NCI-H774 (cell line): ENCODE measurements at places on chromosomes 1 and 21.

GRCh38 chr1:22236166-22236565 is 93.3 kb upstream of the WNT4 start:
- no peak for DNase-seq

- DNase-seq: no peak
Measured at GRCh38 chr1:30028939-30029338, 694.4 kb downstream of the MATN1 start.

DNA sequence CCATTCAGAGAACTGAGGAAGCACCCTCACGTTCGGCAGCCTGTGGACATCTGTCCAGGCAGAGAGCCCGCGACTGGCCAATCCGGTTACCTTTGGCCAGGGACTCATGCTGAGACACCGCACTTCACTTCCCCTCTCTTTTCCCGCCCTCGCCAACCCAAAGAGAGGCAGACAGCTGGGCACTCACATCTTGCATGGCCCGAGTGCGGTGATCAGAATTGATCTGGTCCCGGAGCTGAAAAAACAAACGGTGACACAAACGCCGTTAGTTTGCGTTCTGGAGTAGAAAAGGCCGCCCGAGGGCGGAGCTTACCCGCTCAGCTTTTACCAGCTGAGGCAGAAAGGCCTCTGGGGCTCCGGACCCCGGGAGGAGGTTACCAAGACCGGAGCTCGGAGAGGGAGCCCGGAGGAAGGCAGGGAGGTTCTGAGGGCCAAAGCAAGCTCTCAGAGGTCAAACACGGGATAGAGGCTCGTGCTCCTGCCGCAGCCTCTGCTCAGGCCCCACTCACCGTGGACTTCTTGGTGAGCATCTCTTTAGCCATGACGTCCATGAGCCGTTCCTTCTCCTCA is 376 bp downstream of the SF3A3 start:
- peak; percentile 47 for DNase-seq

GRCh38 chr1:156854634-156855033 is 4.3 kb downstream of the INSRR start:
- no peak for DNase-seq

DNA sequence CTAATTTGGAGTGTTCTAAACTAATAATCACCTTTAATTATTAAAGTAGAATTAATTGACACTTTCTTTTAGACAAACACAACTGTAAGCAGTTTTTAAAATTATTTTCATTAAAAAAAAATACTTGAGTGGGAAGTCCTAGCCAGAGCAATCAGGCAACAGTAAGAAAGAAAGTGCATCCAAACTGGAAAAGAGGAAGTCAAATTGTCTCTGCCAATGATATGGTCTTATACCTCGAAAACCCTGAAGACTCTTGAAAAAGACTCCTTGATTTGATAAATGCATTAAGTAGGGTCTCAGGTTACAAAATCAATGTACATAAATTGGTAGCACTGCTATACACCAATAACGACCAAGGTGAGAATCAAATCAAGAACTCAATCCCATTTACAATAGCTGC is 83.0 kb upstream of the GADD45A start:
- DNase-seq: no peak

GRCh38 chr1:63795455-63795854 is 21.6 kb downstream of the ROR1 start:
- DNase-seq: no peak

- no peak for DNase-seq
Measured at GRCh38 chr1:20099533-20099932, 19.8 kb downstream of the PLA2G2D start.

DNA sequence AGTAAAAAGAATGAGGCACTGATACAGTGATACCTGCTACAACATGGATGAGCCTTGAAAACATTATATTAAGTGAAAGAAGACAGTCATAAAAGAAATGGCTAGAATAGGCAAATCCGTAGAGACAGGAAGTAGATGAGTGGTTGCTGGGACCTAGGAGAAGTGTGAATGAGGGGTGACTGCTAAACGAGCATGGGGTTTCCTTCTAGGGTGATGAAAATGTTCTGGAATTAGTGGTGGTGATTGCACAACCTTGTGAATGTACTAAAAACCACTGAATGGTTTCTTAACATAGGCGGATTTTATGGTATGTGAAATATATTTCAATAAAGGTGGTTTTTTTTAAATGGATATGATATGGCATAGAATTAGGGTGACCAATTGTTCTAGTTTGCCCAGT is 12.6 kb upstream of the SERINC2 start:
- DNase-seq: no peak

DNA sequence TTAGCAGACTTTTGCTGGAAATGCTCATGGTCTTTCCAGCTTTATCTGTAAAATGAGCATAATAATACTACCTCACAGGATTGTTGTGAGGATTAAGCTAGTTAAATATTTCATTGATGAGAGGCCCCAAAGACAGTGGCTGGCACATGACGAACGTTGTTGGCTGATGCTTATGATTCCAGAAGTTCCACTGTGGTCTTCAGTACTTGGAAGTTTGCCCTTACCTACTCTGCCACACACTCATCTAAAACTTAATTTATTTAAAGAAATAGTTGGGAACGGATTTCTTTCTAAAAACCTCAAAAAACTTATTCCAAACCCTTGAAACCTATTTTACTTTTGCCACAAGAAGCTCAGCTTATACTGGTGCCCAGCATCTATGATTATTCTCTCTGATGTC is 170.7 kb downstream of the DHRS3 start:
- no peak for DNase-seq

- no peak for DNase-seq
Measured at GRCh38 chr1:244869364-244869827, 5.1 kb upstream of the HNRNPU start.

GRCh38 chr1:228930479-228930957 is 195.2 kb downstream of the RHOU start:
- no peak for DNase-seq

GRCh38 chr1:61083013-61083806 is 849 bp downstream of the NFIA start:
- no peak for DNase-seq

- no peak for DNase-seq
Measured at GRCh38 chr1:198497326-198498102, 43.0 kb downstream of the ATP6V1G3 start.

DNA sequence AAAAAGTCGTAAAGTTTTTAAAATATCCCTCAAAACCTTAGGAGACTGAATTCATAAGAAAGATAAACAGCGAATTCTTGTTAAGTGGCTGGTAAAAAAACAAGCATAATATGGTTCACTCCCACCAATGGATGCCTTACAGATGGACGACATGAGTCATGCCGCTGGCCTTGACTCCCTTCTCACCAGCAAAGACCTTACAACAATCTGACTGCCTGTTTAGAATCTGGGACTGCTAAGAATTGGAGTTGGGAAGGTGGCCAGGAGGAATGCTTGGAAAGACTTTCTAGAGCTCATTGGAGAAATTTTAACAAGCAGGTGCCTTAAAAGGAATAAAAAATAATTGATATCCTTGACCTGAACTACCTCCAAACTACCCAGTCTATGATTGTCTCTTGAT is 206.9 kb upstream of the FMN2 start:
- DNase-seq: no peak

GRCh38 chr1:50098591-50099021 is 10.1 kb upstream of the ELAVL4 start:
- DNase-seq: no peak

DNA sequence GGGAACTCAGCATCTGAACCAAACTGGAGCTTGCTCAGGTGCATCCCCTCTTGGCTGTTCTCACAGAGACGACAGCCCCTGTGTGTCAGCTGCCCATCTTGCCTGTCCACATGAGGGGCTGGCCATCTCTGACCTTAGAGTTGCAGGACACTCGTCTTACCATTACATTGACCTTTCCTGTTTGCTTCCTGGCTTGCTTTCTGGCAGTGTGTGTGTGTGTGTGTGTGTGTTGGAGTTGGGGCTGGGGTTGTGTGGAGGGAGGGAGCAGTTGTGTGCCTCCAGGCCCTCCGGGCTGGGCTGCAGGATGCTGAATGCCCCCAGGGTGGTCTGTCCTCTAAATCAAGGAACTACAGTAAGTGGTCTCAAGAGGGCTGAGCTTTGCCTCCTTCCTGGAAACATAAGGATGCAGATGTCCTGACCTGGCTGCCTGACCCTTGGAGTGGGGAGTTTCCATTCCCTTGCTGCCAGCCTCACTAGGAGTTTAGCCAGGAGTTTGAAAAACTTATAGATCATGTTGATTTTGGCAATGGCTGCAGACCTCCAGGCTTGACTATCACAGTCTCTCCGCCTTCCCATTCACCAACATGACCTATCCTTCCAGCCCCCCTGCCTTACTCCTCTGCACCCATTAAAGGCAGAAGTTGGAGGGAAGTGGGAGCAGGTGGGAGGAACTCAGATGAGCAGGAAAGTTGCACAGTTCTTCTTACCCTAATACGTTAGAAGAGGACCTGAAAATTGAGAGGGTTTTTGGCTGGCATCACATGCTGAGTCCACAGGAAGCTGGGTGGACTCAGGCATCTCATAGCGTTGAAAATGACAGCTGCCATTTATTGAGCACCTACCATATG is 19.0 kb downstream of the RASSF5 start:
- no peak for DNase-seq

DNA sequence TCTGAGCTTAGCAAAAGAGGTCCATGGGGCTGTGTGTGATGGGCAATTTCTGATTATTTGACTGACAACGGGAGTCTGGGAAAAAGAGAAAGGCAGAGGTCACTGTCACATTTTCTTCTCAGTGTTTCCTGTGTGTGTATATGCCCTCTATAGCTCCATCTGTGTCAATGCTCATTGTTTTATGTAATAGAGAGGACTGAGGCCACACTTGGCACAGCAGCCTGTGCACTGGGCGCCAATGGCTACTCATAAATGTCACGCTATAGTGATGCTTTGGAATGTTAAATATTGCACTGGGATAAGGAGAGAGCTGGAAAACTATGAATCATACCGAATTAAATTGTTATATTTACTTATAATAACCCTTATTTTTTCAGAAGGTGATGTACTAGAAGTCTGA is 365.4 kb downstream of the NEGR1 start:
- DNase-seq: no peak

DNA sequence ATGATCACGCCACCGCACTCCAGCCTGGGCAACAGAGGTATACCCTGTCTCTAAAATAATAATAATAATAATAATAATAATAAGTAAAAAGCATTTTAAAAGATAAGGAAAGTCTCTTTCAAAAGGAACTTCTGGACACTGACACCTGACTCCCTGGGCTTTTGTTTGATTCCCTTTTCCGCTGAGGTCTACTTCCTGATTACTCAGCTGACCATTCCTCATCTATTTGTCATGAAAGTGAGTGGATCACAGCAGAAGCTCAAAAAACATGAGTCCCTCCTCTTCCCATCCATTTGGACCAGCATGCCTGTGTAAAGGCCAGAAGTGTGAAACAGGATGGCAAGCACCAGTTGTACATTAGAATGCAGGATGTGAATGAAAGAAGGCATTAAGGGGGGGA is 61.1 kb upstream of the FBXO28 start:
- no peak for DNase-seq

GRCh38 chr1:189435398-189435797 is 1042.3 kb downstream of the BRINP3 start:
- no peak for DNase-seq

DNA sequence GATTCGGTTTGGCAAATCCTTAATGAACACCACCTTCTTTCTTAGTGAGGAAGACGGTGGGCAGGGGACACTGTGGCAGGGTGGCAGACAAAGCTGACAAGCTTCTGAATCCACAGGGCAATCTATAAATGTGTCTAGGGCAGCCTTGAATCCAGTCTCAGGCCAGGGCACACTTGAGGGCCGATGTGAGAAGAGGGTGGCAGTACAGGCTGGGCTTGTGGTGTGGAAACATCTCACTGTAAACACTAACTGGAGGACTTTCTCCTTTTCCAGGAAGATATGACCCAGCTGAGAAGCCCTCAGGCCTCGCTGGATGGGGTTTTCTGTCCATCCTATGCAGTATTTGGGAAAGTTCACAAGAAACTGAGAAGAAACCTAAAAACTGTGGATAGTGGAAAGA is 46.5 kb downstream of the PKP1 start:
- DNase-seq: no peak

DNA sequence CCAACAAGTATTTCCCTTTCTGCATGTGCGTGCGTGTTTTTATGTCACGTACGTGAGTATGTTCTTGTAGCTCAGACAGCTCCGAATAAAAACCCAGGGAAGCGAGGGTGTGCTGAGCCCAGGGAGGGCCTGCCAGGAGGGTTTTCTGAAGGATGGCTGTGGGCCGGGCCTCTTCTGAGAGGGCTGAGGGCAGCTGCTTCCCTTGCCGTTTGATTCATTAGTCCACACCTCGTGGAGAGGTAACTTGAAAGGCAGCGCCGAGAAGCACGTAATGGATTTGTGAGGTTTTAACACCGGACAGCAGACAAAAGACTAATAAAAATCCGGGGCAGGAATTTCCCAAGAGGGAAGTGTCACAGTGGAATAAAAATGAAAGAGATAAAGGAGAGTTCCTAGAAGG is 29.5 kb downstream of the CD247 start:
- DNase-seq: no peak

DNA sequence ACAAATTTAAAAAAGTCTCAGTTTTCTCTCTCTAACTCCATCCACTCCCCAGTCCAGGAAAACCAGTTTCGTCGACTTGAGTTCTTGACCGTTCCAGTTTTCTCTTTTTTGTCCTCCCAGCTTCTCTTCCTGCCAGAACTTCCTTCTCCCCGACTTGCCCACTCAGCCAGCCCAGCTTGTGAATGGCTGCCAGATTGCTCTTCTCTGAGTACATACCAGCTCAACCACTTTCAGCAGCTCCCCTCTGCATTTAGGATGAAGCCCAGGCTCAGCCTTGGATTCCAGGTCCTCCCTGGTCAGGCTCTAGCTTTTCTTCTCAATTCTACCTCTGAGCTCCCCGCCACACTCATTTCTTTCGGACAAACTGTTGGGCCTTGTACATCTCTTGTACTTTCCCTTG is 1.4 kb downstream of the DIO1 start:
- DNase-seq: no peak

DNA sequence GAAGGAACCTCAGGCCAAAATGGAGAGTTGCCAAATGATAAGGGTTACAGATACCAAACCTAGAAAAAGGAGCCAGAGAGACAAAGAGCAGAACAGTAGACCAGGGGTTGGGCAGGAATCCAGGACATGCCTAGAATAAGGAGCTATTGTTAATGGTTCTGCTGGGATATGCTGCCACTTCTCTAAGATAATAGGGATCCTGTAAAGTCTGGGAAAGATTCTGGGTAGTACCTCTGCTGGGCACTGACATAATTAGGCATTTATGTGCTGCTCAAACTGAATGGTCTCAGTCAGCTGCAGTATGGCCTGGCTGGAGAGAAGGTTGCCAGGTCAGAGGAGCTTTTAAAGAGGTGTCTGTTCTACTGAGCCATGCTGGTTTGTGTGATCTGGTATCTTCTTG is 19.9 kb upstream of the NRIP1 start:
- DNase-seq: no peak

GRCh38 chr21:15022608-15023261 is 42.1 kb downstream of the NRIP1 start:
- no peak for DNase-seq

GRCh38 chr1:154154534-154155191 is at the start of gene NUP210L:
Gene NUP210L, minus strand, starts transcription at chr1:154155073.
- DNase-seq: no peak

DNA sequence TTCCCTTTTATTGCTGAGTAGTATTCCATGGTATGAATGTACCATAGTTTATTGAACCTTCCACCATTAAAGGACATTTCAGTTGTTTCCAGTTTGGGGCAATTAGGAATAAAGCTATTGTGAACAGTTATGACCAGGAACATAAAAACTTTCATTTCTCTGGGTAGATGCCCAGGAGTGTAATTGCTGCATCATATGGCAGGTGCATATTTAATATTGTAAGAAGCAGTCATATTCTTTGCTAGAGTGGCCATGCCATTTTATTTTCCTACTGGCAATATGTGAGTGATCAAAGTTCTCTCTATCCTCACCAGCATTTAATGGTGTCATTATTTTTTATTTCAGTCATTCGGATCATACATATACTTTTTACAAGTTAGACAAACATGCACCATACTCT is 23.9 kb upstream of the H3-3A start:
- DNase-seq: no peak
